GM23248 (cell line): ENCODE measurements at places on chromosomes 11 and 22. TPM values are rescaled to one million over a fixed set of nuclear protein-coding genes. Genes with fewer than 3 reads are reported as not detected.
A peak's percentile ranks its signal among the peaks of the same experiment; 100 is the strongest.

GRCh38 chr11:120172054-120172911 is 34.4 kb upstream of the TRIM29 start:
- DNase-seq = peak; percentile 87
- no peaks in the 10 kb centered on the region; the same call in 1 of the 2 replicates for H3K4me1 ChIP-seq
- H3K36me3 ChIP-seq = no peaks in the 10 kb centered on the region
- peaks cover 6% of the 10 kb centered on the region; the same call in 1 of the 2 replicates for H3K27me3 ChIP-seq

The LRRC75B gene
- total RNA-seq = 7.8 and 16.3 TPM in 2 replicates

The GAL3ST1 gene
- not detected in 2 replicates for total RNA-seq

DNA sequence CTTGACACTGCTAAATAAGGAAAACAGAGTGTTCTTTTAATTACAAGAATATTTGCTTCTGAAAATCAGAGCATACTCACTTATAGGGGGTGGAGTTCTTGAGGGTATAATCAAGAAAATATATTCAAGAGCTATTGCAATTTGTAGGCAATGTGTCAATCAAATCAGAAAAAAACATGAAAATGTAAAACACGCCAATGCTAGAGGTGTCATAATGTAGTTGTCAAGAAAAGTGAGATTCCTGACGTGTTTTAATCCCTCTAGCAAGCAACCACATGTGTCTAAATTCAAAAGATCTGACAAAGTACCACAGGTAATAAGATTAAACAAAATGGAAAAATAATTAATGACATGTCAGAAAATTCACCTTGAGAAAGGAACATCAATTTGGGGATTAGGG is 1440.7 kb upstream of the RAG2 start:
- no peak overlapping the region for H3K27ac ChIP-seq
- H3K4me1 ChIP-seq = no peaks in the 10 kb centered on the region
- no peak overlapping the region for H3K4me3 ChIP-seq
- no peak for DNase-seq

The B4GALNT4 gene
- 16.5 and 24.7 TPM in 2 replicates for total RNA-seq

DNA sequence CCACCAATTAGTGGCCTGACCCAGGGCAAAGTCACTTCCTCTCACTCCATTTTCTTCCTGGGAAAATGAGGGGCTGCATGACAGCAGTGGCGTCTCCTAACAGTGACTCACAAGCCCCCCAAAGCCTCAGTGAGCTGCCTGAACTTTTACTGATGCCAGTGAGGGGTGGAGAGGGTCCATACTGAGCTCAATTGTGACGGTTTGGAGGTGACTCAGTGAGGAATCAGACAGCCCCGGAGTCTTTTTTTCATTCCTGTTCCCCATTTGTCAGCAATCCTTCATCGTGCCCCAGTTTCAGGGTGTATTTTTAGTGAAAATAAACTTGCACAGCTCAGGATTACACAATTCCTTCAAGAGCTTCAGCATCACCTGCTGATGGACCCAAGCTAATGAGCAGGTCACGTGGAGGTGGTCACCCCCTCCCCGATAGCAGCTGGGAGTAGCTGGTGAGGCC is 30.1 kb upstream of the RASD2 start:
- H3K36me3 ChIP-seq = no peaks in the 10 kb centered on the region
- DNase-seq = peak; percentile 64
- peaks cover 17% of the 10 kb centered on the region for H3K4me1 ChIP-seq
- H3K27me3 ChIP-seq = no peaks in the 10 kb centered on the region

GRCh38 chr11:86588566-86589090 is 83.8 kb downstream of the ME3 start:
- no peak overlapping the region for H3K27ac ChIP-seq
- H3K36me3 ChIP-seq = no peaks in the 10 kb centered on the region
- peaks cover 19% of the 10 kb centered on the region for H3K4me1 ChIP-seq
- DNase-seq = no peak
- H3K27me3 ChIP-seq = no peaks in the 10 kb centered on the region
- H3K4me3 ChIP-seq = no peak overlapping the region

- no peaks in the 10 kb centered on the region for H3K36me3 ChIP-seq
- peak; percentile 48 for DNase-seq
- no peaks in the 10 kb centered on the region for H3K27me3 ChIP-seq
- H3K4me3 ChIP-seq = peak overlapping the region; percentile 92
- peak overlapping the region; percentile 89 for H3K27ac ChIP-seq
- H3K4me1 ChIP-seq = peaks cover 53% of the 10 kb centered on the region
Observed at GRCh38 chr22:50303848-50304527, 3.5 kb downstream of the PLXNB2 start.

GRCh38 chr22:39592081-39593065 is 21.8 kb downstream of the CACNA1I start:
- no peak overlapping the region for H3K4me3 ChIP-seq
- DNase-seq = peak; percentile 89
- H3K36me3 ChIP-seq = no peaks in the 10 kb centered on the region
- peaks cover 11% of the 10 kb centered on the region for H3K4me1 ChIP-seq
- peaks cover 8% of the 10 kb centered on the region; the same call in 1 of the 2 replicates for H3K27me3 ChIP-seq

DNA sequence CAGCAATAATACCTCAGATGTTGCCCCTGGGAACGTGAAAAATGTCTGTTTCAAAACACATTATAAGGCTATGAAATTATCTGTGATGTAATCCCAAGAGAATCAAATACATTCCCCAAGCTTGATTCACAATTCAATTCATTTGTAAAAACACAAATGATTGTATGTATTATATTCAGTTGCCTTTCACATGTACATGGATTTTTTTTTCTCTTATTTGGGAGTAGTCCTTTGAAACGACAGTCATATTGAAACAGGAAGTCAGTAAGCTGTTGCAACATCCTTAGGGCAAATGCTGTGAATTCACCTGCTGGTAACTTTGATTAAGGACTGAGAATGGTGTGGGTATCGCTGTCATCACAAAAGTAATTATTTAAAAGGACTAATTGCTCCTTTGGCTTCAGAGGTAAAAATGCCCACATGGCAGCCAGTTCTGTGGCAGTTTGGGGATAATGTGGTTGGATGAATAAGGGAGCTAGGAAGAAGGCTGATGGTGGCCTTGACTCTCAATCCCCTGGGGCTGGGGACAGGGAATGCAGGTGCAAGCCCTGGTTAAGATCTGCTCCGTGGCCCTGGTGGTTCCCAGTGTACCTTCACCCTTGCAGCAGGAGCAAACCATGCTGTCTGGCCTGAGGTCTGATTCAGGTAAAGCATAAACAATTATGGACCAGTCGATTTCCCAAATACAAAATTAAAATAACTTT is 13.2 kb downstream of the EHF start:
- H3K27ac ChIP-seq = no peak overlapping the region
- peak; percentile 36 for DNase-seq
- H3K4me3 ChIP-seq = no peak overlapping the region
- no peaks in the 10 kb centered on the region for H3K27me3 ChIP-seq

The CALCA gene
- total RNA-seq = 1.3 TPM in 1 of 2 replicates, not detected in the other

The SHISA8 gene
- not detected in 2 replicates for total RNA-seq

GRCh38 chr11:15176646-15177163 is 62.0 kb downstream of the INSC start:
- DNase-seq = no peak
- H3K27me3 ChIP-seq = no peaks in the 10 kb centered on the region
- no peak overlapping the region for H3K4me3 ChIP-seq
- peaks cover 12% of the 10 kb centered on the region for H3K4me1 ChIP-seq

The IRAG1 gene
- total RNA-seq = 5.9 and 6.7 TPM in 2 replicates

The CNGA4 gene
- total RNA-seq = not detected in 2 replicates
